GM23338 (cell line): ENCODE measurements at places on chromosomes 7 and 10.

- H3K36me3 ChIP-seq, result no peaks in the 10 kb centered on the region
- H3K4me1 ChIP-seq, result no peaks in the 10 kb centered on the region
- H3K4me3 ChIP-seq, result no peak overlapping the region
- no peaks in the 10 kb centered on the region for H3K27me3 ChIP-seq
Measured at GRCh38 chr10:77168861-77169260, 468.7 kb downstream of the KCNMA1 start.

DNA sequence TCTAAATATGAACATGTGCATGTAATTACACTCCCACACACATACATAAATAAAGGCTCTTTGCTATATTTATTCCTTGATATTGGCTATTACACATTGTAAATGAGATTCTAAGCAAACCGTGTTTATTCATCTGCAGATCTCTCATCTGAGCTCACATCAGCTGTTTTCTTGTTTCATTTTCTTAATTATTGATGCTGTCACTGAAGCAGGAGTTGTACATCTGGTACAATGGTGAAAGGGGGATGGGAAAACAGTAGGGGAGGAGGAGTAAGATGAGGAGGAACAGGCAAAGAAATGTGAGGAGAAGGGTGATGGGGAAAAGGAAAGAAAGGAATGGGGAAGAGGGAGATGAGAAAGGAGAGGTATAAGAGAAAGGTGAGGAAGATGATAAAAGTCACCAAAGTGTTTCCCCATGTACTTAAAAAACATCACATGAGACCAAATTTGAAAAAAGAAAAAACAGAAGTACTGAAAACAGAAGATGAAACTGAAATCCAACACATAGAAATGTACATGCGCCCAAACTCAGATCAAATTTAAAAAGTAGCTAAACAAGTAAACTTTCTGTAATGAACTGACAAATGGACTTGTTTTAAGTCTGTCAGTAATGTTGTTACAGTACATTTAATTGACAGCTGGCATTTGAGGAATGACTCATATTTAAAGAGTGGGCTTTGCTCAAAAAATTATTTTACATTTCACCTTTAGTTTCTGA is 472.2 kb downstream of the ARL4A start:
- H3K27me3 ChIP-seq, result no peaks in the 10 kb centered on the region
- no peak overlapping the region for H3K4me3 ChIP-seq
- no peaks in the 10 kb centered on the region for H3K36me3 ChIP-seq
- no peak for DNase-seq
- H3K4me1 ChIP-seq, result no peaks in the 10 kb centered on the region; the same call in 1 of the 2 replicates
- no peak overlapping the region for H3K27ac ChIP-seq

DNA sequence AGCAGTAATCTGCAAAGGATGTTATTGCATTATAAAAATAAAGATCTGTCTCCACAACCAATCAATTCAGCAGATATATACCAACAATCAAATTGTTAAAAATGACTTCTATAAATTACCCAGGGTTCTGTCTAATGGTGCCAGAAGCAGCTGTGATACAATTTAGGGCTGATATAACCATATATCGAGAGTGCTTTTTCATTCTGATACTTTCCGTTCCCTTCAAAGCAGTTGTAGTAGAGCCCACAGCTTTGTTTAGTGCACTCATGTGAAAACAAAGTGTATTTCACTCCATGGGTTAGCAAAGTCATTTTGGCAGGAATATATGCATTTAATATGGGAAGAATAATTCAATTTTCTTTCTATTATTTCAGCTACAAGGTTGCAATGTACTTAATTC is 83.1 kb upstream of the CHCHD3 start:
- H3K27me3 ChIP-seq, result no peaks in the 10 kb centered on the region
- H3K36me3 ChIP-seq, result no peaks in the 10 kb centered on the region
- no peak overlapping the region for H3K4me3 ChIP-seq
- no peaks in the 10 kb centered on the region for H3K4me1 ChIP-seq
- DNase-seq, result no peak
- no peak overlapping the region for H3K27ac ChIP-seq

GRCh38 chr10:128178302-128178958 is 52.2 kb upstream of the MKI67 start:
- H3K27me3 ChIP-seq, result no peaks in the 10 kb centered on the region
- H3K36me3 ChIP-seq, result 0 out of 2 replicates have a peak, but pooled peaks cover 6% of the 10 kb centered on the region
- H3K4me1 ChIP-seq, result no peaks in the 10 kb centered on the region
- DNase-seq, result peak; percentile 83
- no peak overlapping the region for H3K4me3 ChIP-seq
- no peak overlapping the region for H3K27ac ChIP-seq

DNA sequence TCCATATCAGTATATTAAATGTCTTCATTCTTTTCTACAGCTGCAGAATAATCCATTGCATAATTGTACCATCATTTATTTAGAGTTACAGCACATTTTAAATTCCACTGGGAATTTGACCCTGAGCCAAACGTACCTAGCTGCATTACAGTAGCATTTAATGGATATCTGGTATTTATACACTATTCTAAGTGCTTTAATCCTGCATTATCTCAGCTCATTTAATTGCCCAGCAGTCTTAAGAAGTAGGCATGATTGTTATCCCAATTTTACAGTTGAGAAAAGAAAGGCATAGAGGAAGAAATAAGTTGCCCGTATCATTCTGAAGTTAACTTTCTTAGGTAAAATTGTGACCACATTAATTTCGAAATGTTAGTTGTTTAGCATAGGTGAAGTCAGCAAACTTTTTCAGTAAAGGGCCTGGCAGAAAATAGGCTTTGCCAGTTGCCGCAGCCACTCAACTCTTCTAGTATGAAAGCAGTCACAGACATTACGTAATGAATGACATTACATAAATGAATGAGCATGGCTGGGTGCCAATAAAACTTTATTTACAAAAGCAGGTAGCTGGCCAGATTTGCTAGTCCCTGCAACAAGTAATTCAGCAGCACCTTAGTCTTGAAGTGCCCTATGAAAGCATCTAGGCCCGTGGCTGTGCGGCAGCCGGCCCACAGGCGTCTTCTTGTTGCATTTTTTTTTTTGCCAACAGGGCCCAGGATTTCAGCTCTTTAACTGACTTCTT is 30.0 kb downstream of the GUSB start:
- DNase-seq, result no peak
- no peak overlapping the region for H3K27ac ChIP-seq
- no peak overlapping the region for H3K4me3 ChIP-seq
- H3K4me1 ChIP-seq, result no peaks in the 10 kb centered on the region

GRCh38 chr10:4390219-4390618 is 435.8 kb upstream of the AKR1E2 start:
- no peak overlapping the region for H3K4me3 ChIP-seq
- H3K36me3 ChIP-seq, result no peaks in the 10 kb centered on the region
- no peak for DNase-seq
- H3K4me1 ChIP-seq, result no peaks in the 10 kb centered on the region

- H3K27me3 ChIP-seq, result no peaks in the 10 kb centered on the region
- DNase-seq, result peak; percentile 61
- no peaks in the 10 kb centered on the region for H3K4me1 ChIP-seq
- H3K4me3 ChIP-seq, result no peak overlapping the region
Measured at GRCh38 chr10:97531401-97531986, 32.8 kb downstream of the UBTD1 start.
